ENCODE measurements at places on chromosomes 7 and 10.

DNA sequence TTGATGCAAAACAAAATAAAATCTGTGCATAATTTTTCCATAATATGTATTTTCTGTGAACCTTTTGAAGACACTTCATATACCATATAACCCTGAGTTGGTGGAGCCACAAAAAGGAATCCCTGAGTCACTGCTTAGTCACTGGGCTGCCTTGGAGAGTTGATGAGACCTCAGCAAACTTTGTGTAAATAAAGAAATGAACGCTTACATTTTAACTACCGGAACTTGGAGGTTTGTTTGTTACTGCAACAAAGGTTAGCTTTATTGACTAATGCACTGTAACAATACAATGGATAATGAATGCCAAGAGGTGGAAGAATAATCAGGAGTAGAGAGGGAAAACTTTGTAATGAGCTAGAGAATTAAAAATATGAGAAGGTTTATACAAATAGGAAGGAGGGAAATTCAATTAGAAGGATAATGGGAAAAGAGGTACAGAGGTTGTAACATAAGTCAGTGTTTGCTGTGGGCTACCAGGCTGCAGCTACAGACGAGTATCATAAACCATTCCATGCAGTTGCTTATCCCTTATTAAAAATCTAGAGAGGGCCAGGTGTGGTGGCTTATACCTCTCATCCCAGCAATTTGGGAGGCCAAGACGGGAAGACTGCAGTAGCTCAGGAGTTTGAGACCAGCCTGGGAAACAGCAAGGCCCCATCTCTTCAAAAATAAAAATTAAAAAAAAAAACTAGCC lies 1042.1 kb downstream of the TYW1 start:
- DNase-seq: no peak

DNA sequence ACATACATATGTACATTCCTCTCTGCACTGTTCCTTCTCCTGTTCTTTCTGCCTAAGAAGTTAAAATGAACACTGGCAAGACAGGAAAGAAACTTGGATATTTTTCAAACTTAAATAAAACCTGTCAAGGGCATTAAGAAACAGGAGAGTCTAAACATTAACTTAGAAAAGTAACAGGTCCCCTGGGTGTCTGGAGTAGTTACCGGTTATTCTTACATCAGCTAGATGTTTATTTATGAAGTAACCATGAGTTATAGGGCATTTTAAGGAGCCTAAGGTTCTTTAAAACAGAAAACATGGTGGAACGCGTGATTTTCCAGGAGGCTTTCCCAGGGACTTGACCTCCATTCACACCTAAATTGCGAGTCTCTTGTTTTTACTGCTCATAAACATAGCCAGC lies 148.2 kb downstream of the PRKCQ start:
- no peak for DNase-seq

GRCh38 chr10:43137717-43138020 lies 576 bp upstream of the CSGALNACT2 start:
- DNase-seq: peak; percentile 70

DNA sequence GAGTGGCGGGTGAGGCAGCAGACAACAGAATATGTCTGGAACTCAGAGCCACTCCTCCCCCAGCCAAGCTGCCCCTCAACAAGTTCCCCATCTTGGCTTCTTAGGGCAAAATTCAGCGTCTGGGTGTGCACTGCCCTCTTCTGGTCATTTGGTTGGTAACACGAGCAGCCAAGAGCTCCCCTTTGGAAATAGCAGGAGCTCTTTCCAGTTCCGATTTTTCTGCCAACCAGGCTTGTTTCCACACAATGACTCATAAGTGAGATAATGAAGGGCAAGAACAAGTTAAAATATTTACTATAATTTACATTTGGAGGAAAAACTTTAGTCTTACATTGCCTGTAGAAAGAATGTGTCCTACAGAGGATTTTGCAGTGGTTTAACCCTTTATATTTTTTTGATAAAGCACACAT lies 70.5 kb downstream of the ADCYAP1R1 start:
- DNase-seq: peak; percentile 74

DNA sequence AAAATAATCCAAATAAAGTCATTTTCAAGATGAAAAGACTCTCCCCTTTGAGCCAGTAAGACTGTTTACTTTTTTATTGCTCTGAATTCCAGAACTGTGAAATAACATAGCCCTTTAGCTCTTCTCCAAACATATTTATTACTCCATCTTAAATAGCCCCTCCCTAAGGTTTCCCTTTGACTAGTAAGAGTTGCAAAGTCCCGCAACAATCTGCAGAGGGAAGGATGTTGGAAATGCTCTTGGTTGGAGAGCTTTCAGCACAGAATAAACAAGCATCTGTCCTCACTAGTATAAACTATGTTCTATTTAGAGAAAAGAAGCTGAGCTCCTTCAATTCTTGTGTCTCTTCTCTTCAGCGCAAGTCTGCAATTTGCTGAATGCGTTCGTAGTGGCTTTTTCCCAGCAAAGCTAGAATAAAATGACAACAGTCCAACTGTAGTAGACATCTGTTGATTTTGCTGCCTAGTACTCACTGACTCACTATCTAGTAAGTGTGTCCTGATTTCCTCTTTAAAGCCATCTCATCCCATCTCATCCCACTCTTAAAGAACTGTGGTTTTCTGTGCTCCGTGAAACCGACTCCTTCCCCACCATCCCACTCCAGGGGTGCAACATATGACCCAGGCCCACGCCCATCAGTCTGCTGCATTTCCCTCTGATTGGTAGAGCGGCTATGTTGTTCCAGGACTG lies 104.0 kb downstream of the FAM107B start:
- no peak for DNase-seq

- peak; percentile 89 for DNase-seq
Measured at GRCh38 chr7:74206589-74207120, 3.2 kb upstream of the LAT2 start.

DNA sequence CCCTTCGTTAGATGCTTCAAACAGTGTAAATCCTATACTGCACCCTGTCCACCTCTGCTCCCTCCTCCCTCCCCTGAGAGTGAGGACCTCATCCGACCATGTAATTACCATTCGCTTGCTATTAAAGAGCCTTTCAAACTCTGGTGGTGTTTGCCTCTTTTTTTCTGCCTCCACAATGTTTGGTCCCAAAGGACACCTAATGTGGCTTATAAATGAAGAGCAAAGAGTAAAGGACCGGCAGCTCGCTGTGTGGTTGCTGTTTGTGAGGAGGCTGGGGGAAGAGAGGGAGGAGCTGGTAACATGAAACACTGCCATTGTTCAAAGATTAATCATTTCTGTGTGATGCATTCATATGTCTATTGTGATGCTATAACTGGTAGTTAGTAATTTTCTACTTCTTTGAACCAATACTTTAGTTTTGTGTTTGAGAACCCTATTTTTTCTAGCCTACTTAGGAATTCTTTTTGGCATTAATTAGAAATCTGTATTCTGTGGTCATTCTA lies 27.9 kb downstream of the MTURN start:
- DNase-seq: no peak

DNA sequence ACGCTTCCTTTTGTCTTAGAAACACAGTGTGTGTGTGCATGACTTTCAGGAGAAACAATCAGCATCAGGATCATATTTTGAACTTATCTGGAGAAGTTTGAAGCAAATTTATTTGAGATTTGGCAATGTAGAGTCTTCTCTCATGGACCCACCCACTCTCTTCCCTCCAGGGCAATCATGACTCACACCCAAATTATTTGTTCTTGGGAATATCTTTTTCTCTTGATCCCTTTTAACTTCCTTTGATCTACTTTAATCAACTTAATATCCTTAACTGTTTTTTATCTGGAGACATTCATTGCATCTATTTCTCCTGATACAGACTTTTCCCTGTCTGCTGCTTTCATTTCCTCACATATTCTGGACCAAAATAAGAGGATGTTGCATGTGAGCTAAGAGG lies 1174.3 kb downstream of the GATA3 start:
- no peak for DNase-seq

- DNase-seq: no peak
Measured at GRCh38 chr10:123599366-123599849, 66.7 kb upstream of the GPR26 start.

- no peak for DNase-seq
Measured at GRCh38 chr7:118517275-118517674, 292.8 kb downstream of the ANKRD7 start.

DNA sequence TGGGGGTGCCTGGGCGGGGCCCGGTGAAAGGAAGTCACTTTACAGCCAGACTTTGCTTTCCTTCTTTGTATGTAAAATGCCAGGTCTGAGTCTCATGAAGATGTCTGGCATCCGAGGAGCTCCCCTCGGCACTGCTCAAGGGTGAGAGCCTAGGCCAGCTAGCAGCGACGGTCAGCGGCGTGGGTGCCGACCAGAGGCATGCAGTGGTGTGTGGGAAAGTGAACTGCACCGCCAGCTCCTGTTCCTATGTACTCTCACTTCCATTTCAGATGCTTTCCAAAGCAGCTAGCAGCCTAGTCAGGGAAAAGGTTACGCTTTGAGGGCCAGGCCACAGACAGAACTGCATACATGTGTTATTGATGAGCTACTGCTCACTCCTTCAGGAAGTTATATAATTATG lies 172.8 kb downstream of the ZMYND11 start:
- DNase-seq: no peak

DNA sequence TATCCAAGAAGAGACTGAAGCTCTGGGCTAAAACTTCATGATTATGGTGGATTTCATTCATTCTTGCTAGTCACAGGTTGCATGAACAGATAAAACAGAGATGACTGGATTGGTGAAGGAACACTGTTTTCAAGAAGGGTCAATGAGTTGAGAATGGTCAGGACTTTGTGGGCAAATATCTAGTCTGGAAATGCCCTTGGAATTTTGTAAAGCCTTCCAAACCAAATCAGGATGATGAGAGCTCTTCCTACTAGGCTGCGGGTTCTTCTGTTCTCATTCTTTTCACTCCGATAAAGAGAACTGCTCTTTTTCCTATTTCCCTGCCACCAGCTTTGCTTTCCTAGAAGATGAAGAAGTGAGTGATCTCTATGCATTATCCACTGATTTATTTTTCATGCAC lies 171.4 kb downstream of the ARID5B start:
- no peak for DNase-seq

- no peak for DNase-seq
Measured at GRCh38 chr7:25759286-25759685, 392.7 kb upstream of the NFE2L3 start.

DNA sequence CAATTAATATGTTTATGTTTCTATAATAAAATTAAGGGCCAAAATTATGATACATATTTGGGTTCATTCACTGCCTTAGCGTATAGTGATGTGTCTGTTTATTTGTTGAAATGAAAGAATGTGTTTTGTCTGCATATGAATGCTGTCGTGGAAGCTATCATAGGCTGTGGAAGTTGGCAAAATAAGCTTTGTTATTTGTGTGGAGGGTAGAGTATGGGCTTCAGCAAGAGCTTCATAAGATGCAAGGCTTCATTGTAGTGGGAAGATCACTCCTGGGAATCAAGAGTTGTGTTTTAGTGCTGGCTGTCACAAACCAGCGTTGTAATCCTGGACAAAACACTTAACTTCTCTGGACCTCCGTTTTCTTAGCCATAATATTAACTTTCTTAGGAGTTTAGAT lies 2.5 kb downstream of the SLK start:
- no peak for DNase-seq

DNA sequence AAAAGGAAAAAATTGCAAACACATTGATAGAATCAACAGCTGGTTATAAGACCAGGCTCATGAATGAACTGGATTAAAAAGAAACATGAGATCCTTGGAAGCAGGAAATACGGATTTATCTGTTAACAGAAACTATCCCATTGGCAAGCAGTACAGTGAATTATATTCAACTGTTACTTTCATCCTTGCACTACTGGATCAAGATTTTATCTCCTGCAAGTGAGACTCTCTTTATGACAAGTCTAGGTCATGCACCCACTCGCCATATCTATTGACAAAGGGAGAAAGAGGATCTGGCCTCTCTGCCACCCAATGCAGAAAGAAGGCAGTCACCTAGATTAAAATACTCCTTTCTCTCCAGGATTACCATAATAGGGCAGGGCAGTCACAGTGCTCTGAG lies 41.4 kb downstream of the CSTF2T start:
- no peak for DNase-seq

DNA sequence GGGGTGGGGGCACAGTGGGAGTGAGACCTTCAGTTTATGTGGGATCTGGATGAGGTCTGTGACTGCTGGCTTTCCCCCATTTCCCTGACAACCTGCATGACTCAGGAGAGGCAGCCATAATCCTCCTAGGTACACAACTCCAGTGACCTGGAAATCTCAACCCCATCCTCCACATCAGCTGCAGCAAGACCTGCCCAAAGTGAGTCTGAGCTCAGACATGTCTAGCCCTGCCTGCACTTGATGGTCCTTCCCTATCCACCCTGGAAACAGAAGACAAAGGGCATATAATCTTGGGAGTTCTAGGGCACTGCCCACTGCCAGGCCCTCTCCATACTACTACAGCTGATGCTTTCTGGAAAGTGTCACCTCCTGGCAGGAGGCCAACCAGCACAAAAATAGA lies 75.6 kb downstream of the GRM8 start:
- no peak for DNase-seq

DNA sequence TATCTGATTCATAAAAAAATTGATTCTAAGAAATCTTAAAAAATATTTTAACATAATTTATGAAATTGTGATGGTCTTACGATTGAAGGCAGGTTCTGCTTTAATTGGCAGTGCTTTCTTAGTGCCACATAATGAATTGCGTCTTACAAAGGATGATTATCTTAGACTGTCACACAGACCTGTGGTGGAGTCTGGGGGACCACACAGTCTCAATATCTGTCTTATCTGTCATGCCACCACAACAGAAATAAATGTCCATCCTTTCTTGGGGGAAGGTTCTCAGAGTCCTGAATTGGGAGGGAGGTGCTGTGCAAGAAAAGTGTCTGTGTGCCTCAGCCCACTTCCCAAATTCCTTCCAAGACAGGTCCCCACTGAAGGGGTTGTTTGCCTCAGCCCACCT lies 34.0 kb downstream of the ZDHHC6 start:
- no peak for DNase-seq

GRCh38 chr10:111837985-111838384 lies 345.6 kb downstream of the GPAM start:
- DNase-seq: no peak

DNA sequence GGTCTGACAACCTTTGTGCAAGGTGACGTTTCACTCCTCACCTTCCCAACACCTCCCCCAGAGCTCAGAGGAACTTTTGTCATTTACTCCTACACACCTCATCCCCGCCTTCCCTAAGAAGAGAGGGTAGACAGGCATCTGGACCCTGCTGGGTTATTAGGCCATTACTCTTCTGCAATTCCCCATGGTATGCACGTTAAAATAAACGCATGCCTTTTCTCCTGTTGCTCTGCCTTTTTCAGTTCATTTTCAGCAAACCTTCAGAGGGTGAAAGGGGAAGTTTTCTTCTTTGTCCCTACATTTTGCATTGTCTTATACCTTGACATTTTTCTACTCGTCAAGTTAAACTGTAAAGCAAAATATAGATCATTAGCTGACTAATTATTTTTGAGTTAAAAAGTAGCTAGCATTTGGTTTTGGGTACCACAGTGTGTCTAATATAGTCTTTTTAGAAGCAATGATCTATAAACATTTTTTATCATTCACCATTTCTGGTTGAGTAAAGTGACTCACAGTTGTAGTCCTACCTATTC lies 10.5 kb upstream of the EDRF1 start:
- DNase-seq: no peak

Measured in uterus (tissue), 4 donors.